ENCODE measurements at places on chromosomes 13 and 19.

DNA sequence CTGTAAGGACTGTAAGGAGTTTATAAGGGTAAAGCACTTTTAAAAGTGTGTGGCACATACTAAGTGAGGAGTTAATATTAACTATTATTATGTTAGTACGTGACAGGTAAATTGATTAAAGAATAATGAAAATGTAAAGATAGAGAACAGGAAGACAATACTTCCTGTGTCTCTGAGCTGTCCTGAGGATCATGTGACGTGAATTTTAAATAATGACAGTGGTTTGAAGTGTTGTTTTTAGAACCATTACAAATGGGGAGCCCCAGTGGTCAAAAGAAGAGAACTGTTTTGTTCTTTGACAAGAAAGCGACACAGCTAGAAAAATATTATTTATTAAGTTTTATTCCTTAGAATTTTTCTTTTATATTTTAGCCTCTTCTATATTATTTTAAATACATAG, 241.2 kb upstream of the STARD13 start:
- no peak for DNase-seq

GRCh38 chr13:110628952-110629701, 13.8 kb downstream of the NAXD start:
- no peak for DNase-seq

- no peak for DNase-seq
Observed at GRCh38 chr19:42657556-42657955, 62.8 kb upstream of the CEACAM8 start.

DNA sequence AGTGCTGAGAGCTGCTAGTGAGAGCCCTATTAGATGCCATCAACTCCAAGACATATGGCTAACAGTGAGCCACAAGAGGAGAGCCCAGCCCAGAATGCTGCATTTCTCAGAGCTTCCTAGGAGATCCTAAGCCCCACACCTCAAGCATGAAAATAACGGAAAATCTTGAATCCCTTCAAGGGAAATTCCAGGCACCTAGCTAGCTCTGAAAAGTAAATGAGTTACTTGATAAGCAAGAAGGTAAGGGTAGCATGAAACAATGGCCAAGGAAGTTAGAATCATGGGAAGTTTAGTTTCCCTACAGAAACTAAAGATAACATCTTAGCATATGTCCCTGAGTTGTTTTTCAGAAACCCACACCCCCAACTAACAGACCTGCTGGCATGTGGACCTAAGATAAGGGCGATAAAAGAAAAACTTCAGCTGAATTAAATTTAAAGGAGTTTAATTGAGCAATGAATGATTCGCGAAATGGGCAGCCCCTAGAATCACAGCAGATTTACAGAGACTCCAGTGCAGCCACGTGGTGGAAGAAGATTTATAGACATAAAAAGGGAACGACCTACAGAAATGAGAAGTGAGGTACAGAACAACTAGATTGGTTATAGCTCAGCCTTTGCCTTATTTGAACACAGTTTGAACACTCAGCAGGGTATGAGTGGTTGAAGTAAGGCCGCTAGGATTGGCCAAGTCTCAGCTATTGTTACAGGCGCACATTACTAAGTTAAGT, 301.3 kb upstream of the DACH1 start:
- no peak for DNase-seq

GRCh38 chr13:90640976-90641375, 706.5 kb upstream of the MIR17HG start:
- no peak for DNase-seq

- DNase-seq, result no peak
Observed at GRCh38 chr19:46408664-46409039, 4.7 kb downstream of the CCDC8 start.

GRCh38 chr19:28388988-28389387, 824.0 kb downstream of the UQCRFS1 start:
- no peak for DNase-seq

DNA sequence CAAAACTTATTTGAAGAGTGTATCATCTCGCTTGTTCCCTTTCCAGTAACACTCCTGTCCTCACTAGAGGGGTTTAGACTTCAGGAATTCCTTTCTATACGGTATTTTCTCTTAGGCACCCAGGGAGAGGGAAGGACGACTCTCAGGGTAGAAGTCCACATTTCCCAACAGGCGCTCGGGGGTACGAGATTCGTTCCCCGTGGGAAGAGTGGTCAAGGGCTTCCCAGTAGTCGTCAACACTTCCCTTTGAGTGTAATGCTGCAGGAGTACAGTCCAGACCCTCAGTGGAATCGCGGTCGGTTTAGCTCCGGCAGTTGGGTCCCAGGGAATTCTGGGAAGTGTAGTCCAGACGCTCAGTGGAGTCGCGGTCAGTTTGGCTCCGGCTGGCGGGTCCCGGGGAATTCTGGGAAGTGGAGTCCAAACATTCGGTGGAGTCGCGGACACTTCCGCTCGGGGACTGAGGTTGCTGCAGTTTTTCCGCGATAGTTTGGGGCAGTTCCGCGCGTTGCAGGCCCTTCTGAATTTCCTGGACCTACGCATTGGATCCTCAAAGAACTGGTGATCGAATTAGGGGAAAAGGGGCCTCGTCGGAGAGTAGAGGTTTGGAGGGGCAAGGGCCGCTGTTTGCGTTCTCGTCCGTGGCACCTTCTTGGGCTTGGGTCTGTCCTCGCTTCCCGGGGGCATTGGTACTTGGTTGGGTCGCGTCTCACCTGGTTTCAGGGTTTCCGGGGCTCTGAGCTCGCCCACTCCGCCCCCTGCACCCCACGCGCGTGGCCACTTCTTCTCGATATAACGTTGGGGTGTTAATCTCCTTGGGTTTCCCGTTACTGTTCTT, at the start of gene ZNF224:
TSS of gene ZNF224 (plus strand) at position 431 of the 835 bp plus-strand sequence. CDS start 3,513 bp downstream, outside the sequence.
- peak; percentile 98 for DNase-seq

GRCh38 chr13:79285159-79285558, 120.9 kb downstream of the RBM26 start:
- DNase-seq, result no peak

DNA sequence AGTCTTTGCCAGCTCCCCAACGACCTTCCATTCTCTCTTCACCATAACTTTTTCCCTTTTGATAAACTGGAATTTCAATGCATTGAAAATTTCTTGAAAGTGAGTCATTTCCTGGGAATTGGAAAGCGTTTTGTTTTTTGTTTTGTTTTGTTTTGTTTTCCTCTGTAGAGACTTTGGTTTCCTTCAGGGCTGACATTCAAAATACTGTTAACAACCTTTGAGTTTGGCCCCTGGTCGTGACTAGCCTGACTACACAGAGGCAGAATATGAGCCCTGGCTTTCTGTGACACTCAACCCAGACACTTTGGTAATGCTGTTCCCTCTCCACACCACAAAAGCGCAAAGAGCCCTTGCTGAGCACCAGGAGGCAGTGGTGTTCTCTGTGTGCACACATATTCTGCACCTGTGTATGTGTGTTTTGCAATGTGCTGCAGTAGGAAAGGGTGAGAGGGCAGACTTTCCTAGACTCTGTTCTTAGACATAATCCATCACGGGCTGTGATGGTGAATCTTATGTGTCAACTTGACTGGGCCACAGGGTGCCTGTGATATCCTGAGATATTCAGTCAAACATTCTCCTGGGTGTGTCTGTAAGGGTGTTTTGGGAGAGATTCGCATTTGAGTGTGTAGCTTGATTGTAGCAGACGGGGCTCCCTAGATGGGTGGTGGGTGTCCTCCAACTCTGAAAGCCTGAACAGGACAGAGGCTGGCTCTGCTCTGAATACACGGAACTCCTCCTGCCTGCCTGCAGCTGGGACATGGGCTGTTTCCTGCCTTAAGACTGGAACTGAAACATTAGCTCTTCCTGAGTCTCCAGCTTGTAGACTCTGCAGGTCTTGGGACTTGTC, 29.5 kb upstream of the ANKRD10 start:
- DNase-seq, result peak; percentile 55

- peak; percentile 61 for DNase-seq
Observed at GRCh38 chr13:23087880-23088279, 92.9 kb upstream of the SGCG start.

DNA sequence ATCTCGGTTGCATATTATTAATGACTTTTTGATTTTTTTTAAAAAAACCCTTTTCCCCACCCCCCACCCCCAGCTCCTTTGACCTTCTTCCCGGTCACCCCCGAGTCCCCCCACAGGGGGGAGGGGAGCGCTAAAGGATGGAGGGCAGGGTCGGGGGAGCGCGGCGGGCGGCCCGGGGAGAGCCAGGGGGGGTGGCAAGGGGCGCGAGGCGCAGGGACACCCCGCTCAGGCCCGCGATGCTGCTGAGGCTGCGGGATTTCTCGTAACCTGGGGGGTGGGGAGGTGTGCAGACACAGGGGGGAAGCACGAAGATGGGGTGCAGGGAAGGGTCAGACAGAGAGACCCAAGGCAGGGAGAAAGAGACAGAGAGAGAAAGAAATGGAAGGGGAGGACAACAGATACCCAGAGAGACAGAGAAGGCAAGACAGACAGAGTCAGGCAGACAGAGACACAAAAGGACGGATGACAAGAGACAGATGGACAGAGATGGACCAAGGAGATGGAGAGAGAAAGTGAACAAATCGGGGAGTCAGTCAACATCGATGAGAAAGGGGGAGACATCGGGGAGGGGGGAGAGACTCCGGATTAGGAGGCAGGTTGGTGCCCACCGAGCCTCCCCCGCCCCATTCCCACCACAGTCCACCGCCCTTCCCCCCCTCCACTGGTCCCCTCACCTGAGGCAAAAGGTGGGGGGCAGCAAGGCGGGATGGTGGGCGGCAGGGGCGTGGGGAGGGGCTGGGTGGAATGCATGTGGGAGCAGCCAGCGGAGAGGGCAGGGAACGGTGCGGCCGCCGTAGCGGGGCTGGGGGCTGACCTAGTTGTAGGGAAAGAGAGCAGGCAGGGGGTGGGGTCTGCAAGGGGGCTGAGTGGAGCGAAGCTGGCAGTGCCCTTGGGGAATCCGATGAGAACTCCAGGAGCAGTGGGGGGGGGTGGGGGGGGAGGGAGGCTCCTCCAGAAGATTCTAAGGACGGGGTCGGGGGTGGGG, 14.2 kb downstream of the KCNC3 start:
- DNase-seq, result no peak

DNA sequence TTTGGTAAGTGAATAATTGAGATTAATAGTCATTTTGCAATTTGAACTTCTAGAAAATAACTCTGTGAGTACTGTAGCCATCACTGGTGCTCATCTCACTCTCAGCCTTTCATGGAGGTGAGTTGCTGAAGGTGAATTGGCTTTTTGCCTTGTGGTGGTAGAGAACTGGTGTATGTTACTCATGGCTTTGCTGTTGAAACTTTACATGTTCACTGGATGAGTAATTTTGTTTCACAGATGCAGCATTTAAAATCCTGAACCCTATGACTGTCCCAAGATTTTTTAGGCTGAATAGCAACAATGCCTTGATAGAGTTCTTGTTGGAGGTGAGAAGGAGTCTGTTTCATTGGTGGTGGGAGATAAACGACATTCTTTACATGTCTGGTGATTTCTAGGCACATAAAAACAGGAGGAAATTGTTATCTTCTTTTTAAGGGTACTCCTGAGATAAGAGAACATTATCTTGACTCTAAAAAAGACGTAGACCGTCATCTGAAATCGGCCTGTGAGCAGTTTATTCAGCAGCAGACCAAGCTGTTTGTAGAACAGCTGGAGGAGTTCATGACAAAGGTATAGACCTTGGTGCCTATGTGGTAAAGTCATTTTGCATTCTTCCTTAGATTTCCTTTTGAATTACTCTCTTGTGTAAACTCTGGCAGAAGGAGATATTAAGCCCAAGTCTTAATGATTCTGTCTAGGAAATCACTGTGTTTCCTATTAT, 53.9 kb downstream of the COG3 start:
- DNase-seq, result no peak

- no peak for DNase-seq
Observed at GRCh38 chr13:75135325-75135825, 346.6 kb downstream of the TBC1D4 start.

DNA sequence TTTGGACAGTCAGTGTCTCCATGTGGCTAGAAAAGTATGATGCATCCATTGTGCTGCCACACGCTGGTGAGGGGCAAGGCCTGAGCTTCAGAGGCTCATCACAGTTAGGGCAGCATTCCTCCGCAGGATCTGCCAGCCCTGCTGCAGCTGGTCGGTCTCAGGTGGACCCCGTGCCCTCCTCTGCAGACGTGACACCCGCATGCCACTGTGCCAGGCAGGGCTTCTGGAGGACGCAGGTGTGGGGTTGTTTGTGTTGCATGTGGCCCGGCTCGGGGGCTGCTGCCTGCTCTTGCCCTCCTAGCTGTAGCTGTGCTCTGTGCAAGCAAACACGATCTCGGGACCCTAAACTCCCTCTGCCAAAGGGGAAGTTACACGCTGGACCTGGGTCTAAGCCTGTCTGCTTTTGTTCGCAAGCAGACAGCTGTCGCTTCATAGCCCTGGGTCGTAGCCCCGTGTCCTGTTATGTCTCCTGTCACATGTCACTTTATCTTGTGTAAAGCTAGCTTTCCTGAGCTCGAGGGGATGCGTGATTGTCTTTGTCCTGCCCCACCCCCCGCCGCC, 45.3 kb downstream of the SLC7A9 start:
- no peak for DNase-seq

GRCh38 chr13:50714891-50715290, 128.6 kb downstream of the DLEU7 start:
- no peak for DNase-seq

DNA sequence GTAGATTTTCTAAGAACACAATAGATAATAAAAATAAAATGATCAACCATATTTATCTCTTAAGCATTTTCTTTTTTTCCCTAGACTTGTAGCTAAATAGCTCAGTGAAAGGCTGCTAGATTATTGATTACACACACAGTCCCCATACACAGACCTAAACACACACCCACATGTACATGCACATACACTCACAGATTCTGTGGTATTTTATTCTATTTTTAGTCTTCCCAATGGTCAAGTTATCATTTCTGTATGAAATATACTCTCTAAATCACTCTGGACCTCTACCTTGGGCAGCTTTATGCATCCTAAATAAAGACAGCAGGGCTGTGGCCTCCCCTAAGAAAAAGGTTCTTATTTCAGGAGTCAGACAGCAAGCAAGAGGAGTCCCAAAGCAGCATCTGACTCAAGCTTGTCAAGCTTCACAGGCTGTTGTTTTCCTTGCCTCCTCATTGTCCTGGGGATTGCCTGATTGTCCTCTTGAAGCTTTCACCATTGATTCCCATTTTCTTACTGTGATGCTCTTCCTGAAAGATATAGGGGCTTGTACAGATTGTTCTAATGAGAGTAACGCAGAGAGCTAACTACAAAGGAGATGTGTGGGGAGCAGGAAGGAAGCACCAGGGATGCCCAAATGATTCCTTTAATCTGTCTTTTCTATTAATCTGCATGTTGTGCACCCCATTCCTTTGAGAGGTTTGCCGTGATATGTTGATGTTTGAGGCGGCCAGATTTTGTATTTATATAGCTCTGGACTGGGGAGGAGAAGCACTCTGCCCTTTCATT, 986.5 kb downstream of the PCDH17 start:
- no peak for DNase-seq

DNA sequence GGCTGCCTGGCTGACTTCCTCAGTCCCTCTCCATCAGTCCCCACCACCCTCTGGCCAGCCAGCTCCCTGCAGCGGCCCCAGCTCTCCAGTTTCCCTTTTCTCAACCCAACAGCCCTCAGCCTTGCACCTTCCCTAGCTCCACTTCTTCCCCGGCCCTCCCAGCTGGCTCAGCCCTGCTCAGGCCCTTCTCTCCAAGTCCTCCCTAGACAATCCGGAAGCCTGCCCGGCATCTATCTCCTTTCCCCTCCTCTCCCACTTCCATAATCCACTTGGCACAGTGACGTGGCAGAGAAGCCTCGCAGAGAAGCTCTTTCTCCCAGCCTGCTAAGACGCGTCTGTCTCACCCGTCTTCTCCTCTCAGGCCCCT, 1.1 kb downstream of the UBXN6 start:
- no peak for DNase-seq

GRCh38 chr13:98571955-98572662, 4.8 kb downstream of the STK24 start:
- peak; percentile 51 for DNase-seq

- no peak for DNase-seq
Observed at GRCh38 chr19:40263440-40264313, 21.5 kb downstream of the AKT2 start.

GRCh38 chr19:16737911-16738310, 18.3 kb downstream of the NWD1 start:
- no peak for DNase-seq
